ENCODE measurements at places on chromosomes 11 and 22.

DNA sequence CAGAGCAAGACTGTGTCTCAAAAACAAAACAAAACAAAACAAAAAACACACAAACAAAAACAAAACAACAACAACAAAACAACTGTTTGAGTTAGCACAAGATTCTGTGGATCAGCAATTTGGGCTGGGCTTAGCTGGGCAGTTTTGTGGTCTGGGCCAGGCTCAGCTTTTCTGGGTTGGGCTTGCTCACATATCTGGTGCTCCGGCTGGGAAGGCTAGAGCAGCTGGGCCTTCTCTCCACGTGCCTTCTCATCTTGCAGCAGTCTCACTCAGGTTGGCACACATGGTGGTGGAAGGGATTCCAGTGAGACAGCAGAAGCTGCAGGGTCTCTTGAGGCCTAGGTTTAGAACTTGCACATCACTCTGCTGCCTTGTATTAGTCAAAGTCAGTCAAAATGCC, 35.7 kb downstream of the EIF3F start:
- no peak for DNase-seq

- no peak for DNase-seq
These were observed 4.0 kb downstream of the LINC01488 start for GRCh38 chr11:69485337-69486041.

DNA sequence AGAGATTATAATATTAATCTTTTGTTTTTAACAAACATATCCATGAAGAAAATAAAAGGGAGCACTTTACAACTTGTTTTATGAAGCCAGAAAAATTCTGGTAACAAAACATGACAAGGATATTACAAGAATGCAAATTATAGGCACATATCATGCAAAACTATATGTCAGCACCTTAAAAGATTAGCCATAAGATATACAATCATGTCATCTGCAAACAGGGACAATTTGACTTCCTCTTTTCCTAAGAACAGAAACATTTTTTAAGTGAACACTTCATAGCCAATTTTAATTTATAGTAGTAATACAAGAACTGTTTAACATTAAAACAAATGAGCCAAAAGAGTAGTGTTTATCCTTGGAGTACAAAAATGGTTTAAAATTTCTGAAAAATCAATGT, 916.5 kb upstream of the CNTN5 start:
- DNase-seq: no peak

DNA sequence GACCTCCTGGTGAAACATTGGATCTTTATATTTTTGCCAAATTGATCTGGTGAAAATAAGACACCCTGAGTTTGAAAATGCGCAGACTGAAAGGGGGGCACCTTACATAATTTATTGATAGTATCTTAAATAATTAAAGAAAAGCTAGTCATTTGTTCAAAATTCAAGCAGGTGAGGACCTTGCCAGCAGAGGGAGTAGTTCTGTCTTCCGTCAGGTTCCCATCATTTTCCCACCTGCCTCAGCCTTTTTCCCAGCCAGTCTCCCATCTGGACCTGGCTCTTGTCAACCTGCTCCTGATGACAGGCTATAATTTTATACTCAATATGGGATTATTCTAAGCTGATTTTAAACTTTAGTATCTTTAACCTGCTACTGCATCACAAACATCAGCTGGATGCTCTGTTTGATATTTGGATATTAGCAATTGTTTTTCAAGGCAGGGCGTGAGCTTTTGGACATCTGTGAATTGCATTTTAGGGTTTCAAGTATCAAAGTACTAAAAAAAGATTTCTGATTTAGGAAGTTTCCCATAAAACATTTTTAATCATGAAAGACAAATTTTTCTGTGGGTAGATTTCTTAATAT, 132.0 kb downstream of the ELP4 start:
- no peak for DNase-seq

GRCh38 chr11:8296872-8297271, 33.2 kb upstream of the LMO1 start:
- DNase-seq: no peak

GRCh38 chr11:104529906-104530305, 366.0 kb upstream of the PDGFD start:
- no peak for DNase-seq

GRCh38 chr22:45248832-45249561, 8.3 kb upstream of the KIAA0930 start:
- DNase-seq: no peak

DNA sequence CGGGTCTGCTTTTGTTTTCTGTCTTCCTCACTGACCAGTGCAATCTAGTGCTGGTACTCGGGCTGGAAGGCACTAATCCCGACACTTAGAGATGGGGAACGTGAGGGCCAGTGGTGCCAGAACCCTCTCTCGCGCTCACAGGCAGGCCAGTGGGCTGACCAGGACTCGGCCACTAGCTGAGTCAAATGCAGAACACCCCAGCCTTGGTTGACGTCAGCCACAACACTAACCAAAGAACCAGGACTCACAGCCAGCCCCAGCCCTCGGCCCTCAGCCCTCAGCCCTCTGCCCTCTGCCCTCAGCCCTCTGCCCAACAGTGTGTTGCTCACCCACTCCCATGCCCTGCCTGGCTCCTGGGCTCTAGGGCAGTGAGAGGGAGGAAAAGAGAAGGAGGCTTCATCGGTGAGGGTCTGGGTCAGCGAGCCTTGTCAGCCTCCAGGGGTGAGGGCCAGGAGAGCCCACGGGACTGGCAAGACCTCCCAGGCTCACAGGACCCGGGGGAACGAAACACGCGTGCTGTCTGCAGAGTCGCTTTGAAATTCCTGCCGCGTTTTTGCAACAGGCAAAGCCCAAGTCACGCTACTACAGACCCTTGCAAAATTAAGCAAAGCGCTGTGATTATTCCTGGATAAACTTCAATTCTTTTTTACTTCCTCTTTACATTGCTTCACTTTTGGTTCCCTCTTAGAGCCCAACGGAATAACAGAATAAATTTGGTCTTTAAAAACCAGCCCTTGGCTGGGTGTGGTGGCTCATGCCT, 27.5 kb downstream of the KIAA0930 start:
- DNase-seq: no peak

DNA sequence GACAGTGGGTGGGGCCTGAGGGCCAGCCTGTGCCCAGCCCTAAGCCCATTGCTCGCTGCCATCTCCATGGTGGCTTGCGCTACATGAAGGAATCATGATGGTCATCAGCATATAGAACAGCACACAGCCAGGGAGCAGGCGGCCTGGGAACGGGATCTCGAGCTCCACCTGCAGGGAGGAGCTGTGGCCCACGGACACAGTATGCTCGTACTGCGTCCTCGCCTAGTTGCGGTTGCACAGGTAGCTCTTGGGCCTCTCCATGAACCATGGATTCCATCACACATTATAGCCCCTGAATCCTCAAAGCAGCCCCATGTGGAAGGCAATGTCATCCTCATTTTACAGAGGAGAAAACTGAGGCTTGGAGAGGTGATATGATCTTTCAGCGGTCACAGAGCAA, 15.1 kb downstream of the SEC14L4 start:
- DNase-seq: no peak

DNA sequence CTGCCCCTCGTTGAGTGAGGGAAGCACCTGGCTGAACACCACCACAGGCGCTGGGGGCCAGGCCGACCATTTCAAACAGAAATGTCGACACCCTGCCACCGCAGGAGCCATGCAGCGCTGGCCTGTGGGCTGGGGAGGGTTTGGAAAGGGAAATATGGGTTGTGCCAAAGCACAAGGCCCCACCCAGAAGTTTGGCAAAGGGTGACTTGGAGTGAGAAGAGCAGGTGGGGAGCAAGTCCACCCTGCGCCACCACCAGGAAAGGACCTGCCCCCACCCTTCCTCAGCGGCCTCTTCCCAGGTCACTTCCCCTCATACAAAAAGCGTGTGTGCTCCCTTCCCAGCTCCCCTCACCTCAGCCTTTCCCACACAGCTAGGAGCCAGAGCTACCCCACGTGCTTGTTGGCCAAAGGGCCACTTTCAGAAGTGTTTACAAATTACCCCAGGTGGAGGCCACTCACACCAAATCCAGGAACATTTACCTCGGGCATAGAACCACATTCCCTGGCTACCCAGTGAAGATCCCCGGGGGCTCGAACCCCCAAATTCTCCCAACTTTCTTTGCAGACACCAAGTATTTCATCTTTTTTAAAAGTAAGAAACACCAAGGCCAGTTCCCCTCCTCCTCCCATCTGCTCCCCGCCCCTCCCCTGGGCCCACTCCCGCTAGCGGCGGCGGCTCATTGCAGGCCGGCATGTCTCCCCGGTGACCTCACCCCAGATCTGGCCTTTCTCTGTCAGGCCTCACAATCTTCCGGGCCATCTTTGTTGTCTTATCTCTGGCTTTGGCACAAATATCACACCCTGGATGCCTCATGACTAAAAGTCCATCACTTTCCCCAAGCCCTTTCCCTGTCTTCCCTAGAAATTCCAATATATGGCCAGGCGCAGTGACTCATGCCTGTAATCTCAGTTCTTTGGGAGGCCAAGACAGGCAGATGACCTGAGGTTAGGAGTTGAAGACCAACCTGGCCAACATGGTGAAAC, 20.5 kb upstream of the SCGB1A1 start:
- no peak for DNase-seq

DNA sequence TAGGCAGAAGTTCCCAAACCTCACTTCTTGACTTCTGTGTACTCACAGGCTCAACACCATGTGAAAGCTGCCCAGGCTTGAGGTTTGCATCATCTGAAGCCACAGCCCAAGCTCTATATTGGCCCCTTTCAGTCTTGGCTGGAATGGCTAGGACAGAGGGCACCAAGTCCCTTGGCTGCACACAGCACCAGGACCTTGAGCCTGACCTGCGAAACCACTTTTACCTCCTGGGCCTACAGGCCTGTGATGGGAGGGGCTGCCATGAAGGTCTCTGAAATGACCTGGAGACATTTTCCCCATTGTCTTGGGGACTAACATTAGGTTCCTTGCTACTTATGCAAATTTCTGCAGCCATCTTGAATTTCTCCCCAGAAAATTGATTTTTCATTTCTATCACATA, 288.3 kb upstream of the ZC3H12C start:
- no peak for DNase-seq

- no peak for DNase-seq
These were observed 17.3 kb upstream of the CD82 start for GRCh38 chr11:44548032-44548695.

- DNase-seq: peak; percentile 5
These were observed 17.5 kb upstream of the TXNRD2 start for GRCh38 chr22:19959043-19959586.

DNA sequence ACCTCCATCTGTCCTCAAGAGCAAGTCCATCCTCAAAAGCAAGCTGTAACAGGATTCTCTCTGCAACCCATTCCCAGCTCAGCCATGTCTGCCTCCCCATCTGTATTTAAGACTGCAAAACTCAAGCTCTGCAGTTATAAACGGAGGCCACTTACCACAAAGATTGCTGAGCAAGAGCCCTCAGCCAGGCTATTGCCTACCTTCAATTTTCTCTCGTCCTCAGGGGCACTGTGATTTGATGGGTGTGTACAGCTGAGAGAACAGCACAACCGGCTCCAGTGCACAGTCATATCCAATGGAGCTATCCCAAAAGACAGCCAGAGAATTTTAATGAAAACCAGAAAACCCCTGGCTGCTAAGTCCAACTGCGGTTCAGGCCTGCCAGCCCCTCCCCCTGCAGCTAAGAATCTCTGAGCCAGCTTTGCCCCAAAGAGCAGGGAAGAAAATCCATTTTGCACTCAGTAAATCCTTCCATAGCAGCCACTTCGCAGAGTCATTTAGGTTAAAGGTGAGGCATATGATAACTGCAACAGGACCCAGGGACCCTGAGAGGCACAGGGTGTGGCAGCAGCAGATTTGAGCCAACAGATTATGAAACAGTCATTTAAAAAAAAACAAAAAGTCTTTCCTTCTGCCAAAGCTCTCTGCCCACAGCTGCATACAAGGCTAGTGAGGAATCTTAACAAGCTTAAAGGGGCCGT, 37.6 kb downstream of the RAB30 start:
- DNase-seq: no peak

DNA sequence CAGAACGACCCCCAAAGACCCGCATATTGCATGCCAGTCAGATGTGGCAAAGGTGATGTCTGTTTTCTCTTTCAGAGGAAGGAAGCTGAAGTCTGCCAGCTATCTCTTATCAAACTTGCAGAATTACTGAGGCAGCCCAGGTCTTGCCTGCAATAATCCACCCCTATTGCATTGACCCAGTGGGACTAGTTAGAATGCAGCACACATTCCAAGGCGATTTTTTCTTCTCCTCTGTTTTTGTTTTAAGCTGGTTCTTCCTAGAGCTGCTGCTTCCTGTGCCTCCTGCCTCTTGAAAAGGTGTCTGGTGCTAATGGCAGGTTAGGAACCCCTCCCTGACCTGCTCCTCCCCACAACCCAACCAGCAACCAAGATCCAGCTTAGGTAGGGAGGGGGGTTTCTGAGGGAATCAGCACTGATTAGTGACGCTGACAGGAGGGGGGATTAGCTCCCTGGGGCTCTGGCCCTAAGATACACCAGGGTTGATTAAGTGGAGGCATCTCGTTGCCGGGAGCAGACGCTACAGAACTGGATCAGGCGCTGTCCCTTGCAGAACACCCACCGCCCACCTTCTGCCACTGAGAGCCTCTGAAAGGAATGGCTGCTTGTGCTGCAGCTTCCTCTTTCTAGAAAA, 2.8 kb downstream of the NTM start:
- DNase-seq: no peak

DNA sequence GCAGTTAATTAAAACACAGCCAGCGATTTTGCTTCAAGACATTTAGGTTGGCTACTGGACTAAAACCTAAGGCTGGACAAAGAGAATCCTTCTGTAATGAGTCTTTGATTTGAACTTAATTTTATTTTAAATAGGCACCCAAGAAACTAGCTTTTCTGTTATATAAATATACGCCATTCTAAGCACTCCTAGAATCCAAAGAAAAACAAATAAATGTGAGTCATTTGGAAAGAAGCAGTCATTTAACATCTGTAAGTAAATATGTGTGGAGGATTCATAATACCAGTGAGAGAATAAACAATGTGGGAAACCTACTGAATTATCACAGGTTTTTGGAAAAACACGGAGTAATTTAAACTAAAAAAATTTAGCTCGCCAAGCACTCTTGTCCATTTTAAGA, 1.2 kb upstream of the TECTA start:
- no peak for DNase-seq

- DNase-seq: no peak
These were observed 7.8 kb downstream of the HNRNPUL2 start for GRCh38 chr11:62719302-62719978.

- DNase-seq: no peak
These were observed 36.8 kb downstream of the BRD1 start for GRCh38 chr22:49790912-49791311.

DNA sequence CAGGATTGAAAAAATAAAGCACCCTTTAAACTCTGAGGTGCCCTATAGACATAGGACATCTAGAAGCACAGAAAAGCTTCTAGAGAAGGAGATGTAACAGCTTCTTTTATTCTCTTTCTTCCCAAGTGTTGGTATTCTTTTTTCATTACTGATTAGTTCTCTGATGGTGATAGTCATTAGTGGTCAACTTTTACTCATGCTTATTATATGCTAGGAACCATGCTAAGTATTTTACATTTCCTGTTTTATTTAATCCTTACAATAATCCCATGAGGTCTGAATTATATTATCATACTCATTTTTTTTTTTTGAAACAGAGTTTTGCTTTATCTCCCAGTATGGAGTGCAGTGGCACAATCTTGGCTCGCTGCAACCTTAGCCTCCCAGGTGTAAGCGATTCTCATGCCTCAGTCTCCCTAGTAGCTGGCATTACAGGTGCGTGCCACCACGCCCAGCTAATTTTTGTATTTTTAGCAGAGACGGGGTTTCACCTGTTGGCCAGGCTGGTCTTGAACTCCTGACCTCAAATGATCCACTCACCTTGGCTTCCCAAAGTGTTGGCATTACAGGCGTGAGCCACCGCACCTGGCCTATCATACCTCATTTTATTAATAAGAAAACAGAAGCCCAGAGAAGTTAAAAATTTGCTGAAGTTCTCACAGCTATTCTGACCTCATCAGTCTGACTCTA, 3.0 kb downstream of the C11orf52 start:
- DNase-seq: no peak

- DNase-seq: no peak
These were observed 33.2 kb downstream of the SLC5A12 start for GRCh38 chr11:26688701-26689100.
